Large intestine (tissue), 12 donors: ENCODE measurements at places on chromosomes 13 and 19. TPM values are rescaled to one million over a fixed set of nuclear protein-coding genes. Genes with fewer than 3 reads are reported as not detected.

DNA sequence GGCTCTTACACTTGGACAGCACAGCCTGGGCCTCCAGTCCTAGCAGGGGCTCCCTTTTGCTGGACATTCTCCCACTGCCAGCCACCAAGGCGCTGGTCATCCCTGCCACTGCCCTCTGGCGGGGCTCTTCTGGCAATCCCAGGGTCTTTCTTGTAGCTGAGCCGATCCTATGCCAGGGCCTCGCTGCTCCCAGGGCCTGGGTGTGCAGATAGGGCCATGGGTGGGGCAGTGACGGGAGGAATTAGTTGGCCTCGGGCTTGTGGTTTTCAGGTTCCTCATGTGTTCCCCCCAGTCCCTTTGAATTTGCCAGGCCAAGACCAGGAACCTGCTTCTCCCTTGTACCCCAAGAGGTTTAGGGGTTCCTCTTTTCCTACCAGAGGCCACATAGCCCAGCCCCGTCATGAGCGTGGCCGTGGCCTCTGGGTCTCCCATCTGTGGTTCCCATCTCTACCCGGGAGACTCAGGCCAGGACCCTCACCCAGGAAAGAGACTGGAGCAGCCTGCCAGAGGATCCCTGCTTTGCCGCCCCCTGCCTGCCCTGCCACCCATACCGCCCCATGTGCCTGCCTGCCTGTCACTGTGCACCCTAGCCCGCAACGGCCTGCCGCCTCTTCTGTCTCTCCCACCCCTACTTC, 26.2 kb downstream of the TMED1 start:
- DNase-seq: no peak

DNA sequence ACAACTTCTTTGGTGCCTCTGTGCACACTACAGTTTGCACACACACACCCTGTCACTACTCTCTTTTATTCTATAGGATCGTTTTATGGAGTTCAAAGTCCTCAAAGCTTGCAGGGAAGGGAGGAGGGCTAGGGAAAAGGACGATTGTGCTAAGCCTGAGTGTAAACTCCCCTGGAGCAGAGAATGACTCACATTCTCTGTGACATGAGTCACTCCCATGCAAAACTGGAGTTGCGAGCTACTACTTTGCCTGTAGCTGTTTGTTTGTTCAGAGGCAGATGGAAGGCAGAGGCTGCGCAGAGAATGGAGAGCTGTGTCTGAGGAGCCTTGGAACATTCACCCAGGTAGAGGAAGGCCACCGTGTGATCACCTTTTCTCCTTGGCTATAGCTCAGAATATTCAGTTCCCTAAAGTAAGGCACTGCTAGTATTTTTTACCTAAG, 80.5 kb upstream of the MBNL2 start:
- DNase-seq: peak; percentile 93

GRCh38 chr19:16571822-16572331, 338 bp downstream of the SLC35E1 start:
- no peak for DNase-seq

- no peak for DNase-seq
Measured at GRCh38 chr13:96449920-96450319, 360.0 kb downstream of the HS6ST3 start.

- DNase-seq: no peak
Measured at GRCh38 chr13:107788464-107789165, 426.7 kb downstream of the LIG4 start.

- DNase-seq: no peak
Measured at GRCh38 chr13:38255600-38255999, 94.1 kb upstream of the UFM1 start.

GRCh38 chr13:38713046-38713445, 26.2 kb downstream of the FREM2 start:
- no peak for DNase-seq

DNA sequence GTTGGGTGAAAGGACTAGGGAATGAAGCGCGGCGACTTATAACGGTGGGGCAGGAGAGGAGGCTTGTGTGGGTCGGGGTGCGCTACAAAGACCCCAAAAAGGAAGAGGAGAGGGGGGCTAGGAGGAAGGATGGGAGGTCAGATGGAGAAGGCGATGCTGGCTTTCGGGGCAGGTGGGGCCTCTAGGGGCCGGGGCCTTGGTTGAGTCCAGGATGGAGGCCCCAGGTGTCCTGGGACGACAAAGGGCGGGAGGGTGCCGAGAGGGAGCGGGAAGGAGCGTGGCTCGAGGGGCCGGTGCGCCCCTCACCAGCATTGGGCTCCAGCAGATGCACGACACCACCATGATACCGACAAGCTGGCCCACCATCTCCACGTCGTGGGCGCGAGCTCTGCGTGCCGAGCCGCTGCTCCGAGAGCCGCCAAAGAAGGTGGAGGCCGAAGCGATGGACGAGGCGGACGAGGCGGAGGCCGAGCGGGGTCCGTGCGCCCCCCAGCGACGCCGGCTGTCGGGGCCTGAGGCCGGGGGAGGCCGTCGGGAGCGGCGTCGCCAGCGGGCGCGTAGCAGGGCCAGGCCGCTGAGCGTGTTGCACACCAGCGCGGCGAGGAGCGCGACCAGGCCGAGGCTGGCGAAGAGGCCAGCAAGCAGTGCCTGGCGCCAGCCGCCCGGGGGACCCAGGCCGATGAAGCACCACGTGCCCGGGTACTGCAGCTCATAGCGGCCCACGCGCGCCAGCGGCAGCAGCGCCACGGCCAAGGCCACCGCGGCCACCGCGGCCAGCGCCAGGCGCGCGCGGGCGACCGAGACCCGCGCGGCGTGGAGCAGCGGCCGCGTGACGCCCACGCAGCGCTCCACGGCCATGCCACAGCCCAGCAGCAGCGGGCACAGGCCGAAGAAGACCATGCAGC, 1.8 kb downstream of the PTGER1 start:
- no peak for DNase-seq

GRCh38 chr13:98097749-98098148, 45.1 kb upstream of the FARP1 start:
- no peak for DNase-seq

- no peak for DNase-seq
Measured at GRCh38 chr13:32783067-32783466, 196.8 kb downstream of the PDS5B start.

GRCh38 chr19:6034512-6034911, 56.6 kb upstream of the RANBP3 start:
- DNase-seq: no peak

DNA sequence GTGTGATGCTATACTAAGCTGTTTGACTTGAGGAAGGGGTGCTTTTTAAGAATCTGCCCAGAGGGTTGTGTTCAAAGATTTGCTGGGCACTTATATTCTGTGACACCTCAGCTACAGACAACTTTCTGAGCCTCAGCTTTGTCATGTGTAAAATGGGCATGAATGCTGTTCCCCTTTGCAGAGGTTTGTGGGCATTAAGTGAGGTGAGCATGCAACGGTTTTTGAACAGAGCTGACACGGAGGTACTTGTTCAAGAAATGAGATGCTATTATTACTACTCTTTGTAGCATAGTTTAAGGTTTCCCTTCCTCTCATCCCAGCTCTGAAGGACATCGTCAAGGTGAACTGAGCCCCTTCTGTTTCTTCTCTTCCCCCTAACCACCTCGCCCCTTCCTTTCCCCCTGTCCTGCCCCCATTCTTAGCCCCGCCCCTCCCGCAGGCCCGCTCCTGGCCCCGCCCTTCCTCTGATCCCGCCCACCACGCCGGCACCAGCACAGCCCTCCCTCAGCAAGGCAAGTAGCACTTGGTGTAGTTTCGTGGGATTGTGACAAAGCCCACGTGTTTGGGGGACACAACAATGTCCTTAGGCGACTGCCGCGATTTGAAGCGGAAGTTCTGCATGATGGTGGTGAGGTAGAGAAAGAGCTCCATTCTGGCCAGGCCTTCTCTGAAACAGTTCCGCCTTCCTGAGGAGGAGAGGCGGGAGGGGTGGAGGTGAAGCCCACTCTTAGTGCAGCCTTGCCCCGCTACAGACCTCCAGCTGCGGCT, 26.1 kb upstream of the CYP2A7 start:
- DNase-seq: no peak

- no peak for DNase-seq
Measured at GRCh38 chr13:80276371-80277289, 64.3 kb downstream of the SPRY2 start.

DNA sequence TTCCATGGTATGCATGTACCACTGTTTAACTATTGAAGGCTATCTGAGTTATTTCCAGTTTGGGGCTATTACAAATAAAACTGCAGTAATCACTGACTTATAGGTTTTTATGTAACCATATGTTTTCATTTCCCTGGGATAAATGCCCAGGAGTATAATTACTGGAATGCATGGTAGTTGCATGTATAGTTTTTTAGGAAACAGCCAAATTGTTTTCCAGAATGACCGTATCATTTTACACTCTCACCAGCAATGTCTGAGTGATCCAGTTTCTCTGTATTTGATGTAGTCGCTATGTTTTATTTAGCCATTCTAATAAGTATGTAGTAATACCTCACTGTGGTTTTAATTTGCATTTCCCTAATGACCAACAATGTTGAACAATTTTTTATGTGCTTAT, 42.0 kb downstream of the CYSLTR2 start:
- no peak for DNase-seq

GRCh38 chr19:10863107-10863717, 8.1 kb upstream of the CARM1 start:
- DNase-seq: peak; percentile 87

DNA sequence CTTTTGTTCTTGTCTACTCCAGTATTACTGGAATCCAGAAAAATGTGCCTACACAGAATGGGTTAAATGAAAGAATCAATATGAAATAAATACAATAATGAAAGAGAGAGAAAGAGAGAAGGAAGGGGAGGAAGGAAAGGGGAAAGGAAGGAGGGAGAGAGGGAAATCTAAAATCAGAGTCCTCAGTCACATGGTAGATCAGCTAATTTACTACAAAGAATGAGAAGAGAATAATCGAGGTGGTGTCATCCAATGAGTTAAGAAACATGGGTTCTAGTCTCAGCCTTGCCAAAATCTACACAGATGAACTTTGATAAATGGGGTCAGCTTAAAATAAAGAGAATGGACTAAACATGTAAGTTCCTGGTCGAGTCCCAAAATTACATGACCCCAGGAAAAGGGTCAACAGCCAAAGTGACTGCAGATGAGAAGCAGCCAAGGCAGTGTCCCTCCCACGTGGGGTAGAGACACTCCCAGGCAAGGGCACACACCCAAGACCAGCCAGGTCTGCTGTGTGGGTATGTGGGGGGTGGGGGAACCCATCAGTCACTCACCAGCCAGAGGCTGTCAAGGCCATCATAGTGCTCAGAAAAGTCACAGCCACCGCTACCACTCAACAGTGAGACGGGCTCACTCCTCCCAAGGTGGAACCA, 103.6 kb downstream of the STK24 start:
- no peak for DNase-seq

Gene MYO16
- polyA plus RNA-seq: 0.27 TPM

Gene IER2
- polyA plus RNA-seq: 250 TPM

Gene HRC
- 1.8 TPM for polyA plus RNA-seq

Gene ZNF573
- polyA plus RNA-seq: 10.6 TPM
